ENCODE measurements at places on chromosomes 1 and 21. TPM values are rescaled to one million over a fixed set of nuclear protein-coding genes. Genes with fewer than 3 reads are reported as not detected.

Gene MPZ
- total RNA-seq, result 3.0 TPM

Gene SHE
- 8.2 TPM for total RNA-seq

Gene ERRFI1
- 10.0 TPM for total RNA-seq

Gene CA14
- total RNA-seq, result 1.1 TPM

Gene ANGPTL7
- 0.79 TPM for total RNA-seq

Gene MAPKAPK2
- total RNA-seq, result 74.8 TPM

Gene SLC45A1
- total RNA-seq, result 2.3 TPM

Gene OR10X1
- not detected for total RNA-seq

Gene TMEM167B
- total RNA-seq, result 15.7 TPM

Gene WDR26
- 127 TPM for total RNA-seq

Gene ZP4
- not detected for total RNA-seq

Gene AZIN2
- total RNA-seq, result 11.6 TPM

Gene KCNJ9
- total RNA-seq, result 0.27 TPM

Gene KRTAP11-1
- total RNA-seq, result not detected

Gene C1orf141
- total RNA-seq, result not detected

Gene CNR2
- 1.6 TPM for total RNA-seq

Gene FCMR
- 1.00 TPM for total RNA-seq

Gene ZBTB37
- 8.1 TPM for total RNA-seq

Gene NUDT4B
- 29.5 TPM for total RNA-seq

Gene FAAH
- 349 TPM for total RNA-seq

Gene CALML6
- 0.48 TPM for total RNA-seq

Gene AMY2A
- total RNA-seq, result not detected

Gene ST6GALNAC5
- 2.2 TPM for total RNA-seq

Gene TEX38
- not detected for total RNA-seq

Gene RPE65
- not detected for total RNA-seq

Gene SLAMF8
- total RNA-seq, result 7.1 TPM

Gene FHAD1
- total RNA-seq, result not detected

Gene HLX
- 18.4 TPM for total RNA-seq

Gene EPHB2
- 152 TPM for total RNA-seq

Gene TDRD5
- not detected for total RNA-seq

Gene GCSAML
- total RNA-seq, result 0.32 TPM

Gene C1orf94
- total RNA-seq, result not detected

Gene GABRD
- not detected for total RNA-seq

Gene LCE1B
- total RNA-seq, result not detected

Gene PPT1
- total RNA-seq, result 21.8 TPM

Gene IFI44
- not detected for total RNA-seq

Gene OR2G6
- total RNA-seq, result not detected

Gene LDLRAP1
- 24.9 TPM for total RNA-seq

Gene PDC
- total RNA-seq, result not detected

Gene SYTL1
- total RNA-seq, result 7.0 TPM

Gene CD101
- total RNA-seq, result 0.40 TPM

Gene OR2C3
- not detected for total RNA-seq

Gene SASS6
- total RNA-seq, result 2.2 TPM

Gene HSPA6
- 0.82 TPM for total RNA-seq

Gene C21orf58
- 2.5 TPM for total RNA-seq

Gene CD53
- total RNA-seq, result 18.6 TPM

Gene OR14K1
- not detected for total RNA-seq

Gene REN
- not detected for total RNA-seq

Gene CRP
- total RNA-seq, result not detected

Gene ZFP69B
- not detected for total RNA-seq

Gene HES4
- 10.8 TPM for total RNA-seq

Gene LRRC3
- total RNA-seq, result 6.7 TPM

Gene PIGP
- 8.5 TPM for total RNA-seq

Gene TLR5
- 3.8 TPM for total RNA-seq

Gene RNU1-4
- under 0.01 TPM for total RNA-seq

All from transverse colon (tissue), 4 donors.